Adrenal gland (tissue), 19 donors: ENCODE measurements at places on chromosomes 7 and 10. TPM values are rescaled to one million over a fixed set of nuclear protein-coding genes. Genes with fewer than 3 reads are reported as not detected.

SLIT1 gene
- total RNA-seq = 0.17 TPM

- peaks cover 34% of the 10 kb centered on the region for H3K4me1 ChIP-seq
- no peaks in the 10 kb centered on the region for H3K27me3 ChIP-seq
- H3K36me3 ChIP-seq = no peaks in the 10 kb centered on the region
- DNase-seq = no peak
- H3K4me3 ChIP-seq = no peak overlapping the region
Measured at GRCh38 chr7:17520941-17521340, 222.5 kb downstream of the AHR start.

DNA sequence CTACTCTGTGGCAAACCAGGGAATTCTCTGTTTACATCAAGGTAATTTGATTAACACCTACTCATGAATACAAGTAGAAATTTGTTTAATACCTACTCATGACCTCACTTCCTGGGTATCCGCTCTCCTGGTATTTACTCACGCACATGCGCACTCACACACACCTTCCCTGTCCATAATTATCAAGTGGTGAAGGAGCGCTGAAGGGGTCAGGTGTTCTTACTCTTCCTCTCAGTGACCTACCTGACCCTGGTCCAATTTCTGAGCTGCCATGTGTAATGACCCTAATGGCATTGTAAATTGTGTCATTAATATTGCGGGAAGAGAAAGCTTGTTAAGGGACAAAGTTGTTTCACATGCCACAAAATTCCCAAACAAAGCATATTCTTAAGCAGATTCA, 41.3 kb upstream of the TRIL start:
- H3K36me3 ChIP-seq = no peaks in the 10 kb centered on the region
- no peak overlapping the region for H3K27ac ChIP-seq
- no peak overlapping the region for H3K4me3 ChIP-seq

- no peak overlapping the region for H3K27ac ChIP-seq
- no peaks in the 10 kb centered on the region for H3K36me3 ChIP-seq
- H3K4me1 ChIP-seq = no peaks in the 10 kb centered on the region
- no peak overlapping the region for H3K4me3 ChIP-seq
Measured at GRCh38 chr7:130662426-130662825, 6.1 kb downstream of the COPG2 start.

DNA sequence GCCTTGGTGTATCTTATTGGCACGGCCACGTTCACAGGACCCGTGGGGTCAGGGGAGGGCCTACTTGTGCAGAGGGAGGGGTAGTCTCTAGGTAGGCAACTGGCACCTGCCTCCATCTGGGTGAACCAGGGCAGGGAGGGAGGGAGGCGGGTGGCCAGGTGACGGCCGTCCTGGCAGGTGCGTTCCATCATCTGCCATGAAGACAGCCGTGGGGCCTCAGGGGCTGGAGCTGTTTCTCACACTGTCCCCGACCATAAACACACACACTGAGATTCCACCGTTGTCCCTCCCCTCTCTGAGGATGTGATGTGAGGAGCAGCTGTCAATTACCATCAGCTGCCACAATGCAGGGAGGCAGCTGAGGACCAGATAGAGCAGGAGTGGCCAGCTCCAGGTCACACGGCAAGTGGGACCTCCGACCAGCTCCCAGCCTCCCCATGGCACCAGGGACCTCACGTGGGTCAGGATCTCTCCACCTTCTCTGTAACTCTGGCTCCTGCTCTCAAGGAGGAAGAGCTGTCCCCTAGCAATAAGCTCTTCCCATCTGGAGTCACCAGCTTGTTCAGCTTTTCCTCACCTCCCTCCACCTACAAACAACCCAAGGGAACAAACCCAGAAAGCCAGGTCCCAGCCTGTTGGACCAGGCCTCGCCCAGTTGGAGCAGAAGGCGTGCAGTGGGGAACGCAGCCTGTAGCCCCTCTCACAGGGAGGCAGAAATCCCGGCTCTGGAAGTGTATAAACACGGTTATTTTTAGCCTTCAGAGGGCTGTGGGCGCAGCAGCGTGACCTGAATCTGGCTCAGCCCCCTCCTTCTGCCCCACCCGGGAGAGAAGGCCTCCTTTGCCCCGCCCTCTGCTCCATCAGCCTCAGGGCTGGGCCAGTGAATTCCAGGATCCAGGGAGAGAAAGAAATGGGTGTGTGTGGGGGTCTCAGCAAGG, 33.1 kb downstream of the ZMIZ1 start:
- H3K27ac ChIP-seq = peak overlapping the region; percentile 1
- peaks cover 91% of the 10 kb centered on the region for H3K4me1 ChIP-seq
- H3K36me3 ChIP-seq = no peaks in the 10 kb centered on the region
- peak; percentile 66 for DNase-seq
- H3K27me3 ChIP-seq = no peaks in the 10 kb centered on the region

- no peak overlapping the region for H3K4me3 ChIP-seq
- no peak overlapping the region for H3K27ac ChIP-seq
- DNase-seq = no peak
Measured at GRCh38 chr7:11707606-11708193, 124.3 kb downstream of the THSD7A start.

NPC1L1 gene
- total RNA-seq = 0.07 TPM

GRCh38 chr10:26215935-26216584, 514 bp upstream of the GAD2 start:
- peaks cover 5% of the 10 kb centered on the region for H3K4me1 ChIP-seq
- H3K27me3 ChIP-seq = peaks cover 89% of the 10 kb centered on the region
- H3K4me3 ChIP-seq = no peak overlapping the region

- no peak overlapping the region for H3K4me3 ChIP-seq
- DNase-seq = no peak
- no peaks in the 10 kb centered on the region for H3K4me1 ChIP-seq
- peaks cover 6% of the 10 kb centered on the region for H3K27me3 ChIP-seq
- no peaks in the 10 kb centered on the region for H3K36me3 ChIP-seq
Measured at GRCh38 chr10:9227679-9228365, 1173.3 kb downstream of the GATA3 start.

GRCh38 chr7:91397096-91397495, 132.9 kb downstream of the FZD1 start:
- H3K36me3 ChIP-seq = no peaks in the 10 kb centered on the region
- no peak overlapping the region for H3K4me3 ChIP-seq
- H3K27me3 ChIP-seq = no peaks in the 10 kb centered on the region
- H3K27ac ChIP-seq = no peak overlapping the region
- no peaks in the 10 kb centered on the region for H3K4me1 ChIP-seq

- no peaks in the 10 kb centered on the region for H3K27me3 ChIP-seq
- no peaks in the 10 kb centered on the region for H3K36me3 ChIP-seq
- H3K4me1 ChIP-seq = no peaks in the 10 kb centered on the region
- no peak for DNase-seq
Measured at GRCh38 chr7:6290319-6290741, 17.9 kb upstream of the CYTH3 start.

GRCh38 chr7:44084701-44085100, 2.4 kb upstream of the POLM start:
- H3K4me3 ChIP-seq = no peak overlapping the region
- DNase-seq = no peak
- H3K27me3 ChIP-seq = no peaks in the 10 kb centered on the region
- H3K36me3 ChIP-seq = peaks cover 10% of the 10 kb centered on the region
- no peak overlapping the region for H3K27ac ChIP-seq

GIMAP1 gene
- total RNA-seq = 11.2 TPM

BTBD16 gene
- total RNA-seq = 0.24 TPM

- no peaks in the 10 kb centered on the region for H3K27me3 ChIP-seq
- no peak overlapping the region for H3K4me3 ChIP-seq
- no peak for DNase-seq
- no peaks in the 10 kb centered on the region for H3K4me1 ChIP-seq
- H3K27ac ChIP-seq = no peak overlapping the region
Measured at GRCh38 chr7:111205251-111205650, 114.3 kb downstream of the LRRN3 start.

GRCh38 chr7:27863880-27864279, 123.9 kb downstream of the TAX1BP1 start:
- peak; percentile 95 for DNase-seq
- H3K27me3 ChIP-seq = no peaks in the 10 kb centered on the region
- H3K4me3 ChIP-seq = no peak overlapping the region
- H3K4me1 ChIP-seq = peaks cover 14% of the 10 kb centered on the region
- H3K27ac ChIP-seq = peak overlapping the region; percentile 91

CDK5 gene
- total RNA-seq = 17.4 TPM

GRCh38 chr7:135648235-135648634, 14.1 kb upstream of the STMP1 start:
- no peaks in the 10 kb centered on the region for H3K36me3 ChIP-seq
- H3K27me3 ChIP-seq = no peaks in the 10 kb centered on the region
- H3K27ac ChIP-seq = no peak overlapping the region
- no peaks in the 10 kb centered on the region for H3K4me1 ChIP-seq
- no peak for DNase-seq

DNA sequence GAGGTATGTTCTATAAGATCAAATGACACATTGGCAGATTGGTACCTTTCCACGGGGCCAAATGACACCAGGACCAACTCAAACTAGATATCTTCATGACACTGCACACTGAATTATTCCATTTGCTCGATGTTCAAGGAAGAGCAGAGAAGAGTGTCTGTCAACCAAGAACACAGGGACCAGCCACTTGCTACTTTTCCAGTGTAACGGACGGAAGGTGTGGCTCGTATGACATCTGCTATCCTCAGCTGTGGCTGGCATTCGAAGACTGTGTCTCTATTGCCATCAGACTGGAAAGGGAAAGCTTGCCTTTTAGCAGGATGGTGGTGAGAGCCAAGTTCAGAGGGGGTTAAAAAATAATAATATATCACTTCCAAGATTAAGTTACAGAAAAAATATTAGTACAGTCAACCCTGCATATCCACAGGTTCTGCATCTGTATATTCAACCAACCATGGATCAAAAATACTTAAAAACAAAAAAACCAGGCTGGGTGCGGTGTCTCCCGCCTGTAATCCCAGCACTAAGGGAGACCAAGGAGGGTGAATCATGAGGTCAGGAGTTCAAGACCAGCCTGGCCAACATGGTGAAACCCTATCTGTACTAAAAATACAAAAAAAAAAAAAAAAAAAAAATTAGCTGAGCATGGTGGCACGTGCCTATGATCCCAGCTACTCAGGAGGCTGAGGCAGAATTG, 237.1 kb downstream of the PRPF18 start:
- H3K4me3 ChIP-seq = no peak overlapping the region
- no peak overlapping the region for H3K27ac ChIP-seq
- no peaks in the 10 kb centered on the region for H3K27me3 ChIP-seq
- H3K4me1 ChIP-seq = no peaks in the 10 kb centered on the region
- no peak for DNase-seq
- no peaks in the 10 kb centered on the region for H3K36me3 ChIP-seq

FZD8 gene
- total RNA-seq = 5.9 TPM

DNA sequence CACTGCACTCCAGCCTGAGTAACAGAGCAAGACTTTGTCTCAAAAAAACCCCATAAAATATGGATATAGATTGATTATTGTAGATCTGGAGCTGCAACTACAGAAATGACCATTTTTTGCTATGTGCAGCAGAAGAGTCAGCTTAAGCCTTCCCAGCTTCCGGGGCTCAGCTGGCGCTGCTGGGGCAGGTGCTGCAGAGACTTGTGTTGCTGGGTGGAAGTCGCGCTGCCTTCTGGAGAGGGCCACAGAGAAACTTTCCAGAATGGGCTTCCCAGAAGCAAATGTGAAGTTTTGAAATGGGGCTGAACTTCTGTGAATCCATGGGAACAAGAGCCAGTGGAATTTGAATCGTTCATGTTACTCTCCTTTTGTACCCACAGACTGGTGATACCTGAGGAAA, 37.3 kb upstream of the RSBN1L start:
- H3K4me1 ChIP-seq = peaks cover 4% of the 10 kb centered on the region
- H3K27ac ChIP-seq = no peak overlapping the region
- no peaks in the 10 kb centered on the region for H3K27me3 ChIP-seq
- no peak overlapping the region for H3K4me3 ChIP-seq
- peaks cover 21% of the 10 kb centered on the region for H3K36me3 ChIP-seq

- H3K4me1 ChIP-seq = no peaks in the 10 kb centered on the region
- DNase-seq = no peak
- H3K36me3 ChIP-seq = no peaks in the 10 kb centered on the region
Measured at GRCh38 chr7:50980411-50980810, 197.7 kb upstream of the GRB10 start.

GRCh38 chr10:120422457-120422856, 34.6 kb upstream of the PLPP4 start:
- H3K27ac ChIP-seq = no peak overlapping the region
- no peaks in the 10 kb centered on the region for H3K27me3 ChIP-seq
- DNase-seq = no peak
- H3K4me3 ChIP-seq = no peak overlapping the region

- no peak for DNase-seq
- H3K27me3 ChIP-seq = no peaks in the 10 kb centered on the region
- H3K36me3 ChIP-seq = no peaks in the 10 kb centered on the region
- no peak overlapping the region for H3K4me3 ChIP-seq
- no peak overlapping the region for H3K27ac ChIP-seq
Measured at GRCh38 chr7:85230623-85231022, 43.8 kb upstream of the SEMA3D start.

FAM149B1 gene
- 17.9 TPM for total RNA-seq

ADGRA1 gene
- not detected for total RNA-seq

DOCK1 gene
- total RNA-seq = 29.9 TPM

GRCh38 chr7:70743531-70744325, 388.2 kb upstream of the GALNT17 start:
- H3K4me3 ChIP-seq = no peak overlapping the region
- no peak overlapping the region for H3K27ac ChIP-seq
- DNase-seq = no peak
- no peaks in the 10 kb centered on the region for H3K4me1 ChIP-seq
- no peaks in the 10 kb centered on the region for H3K27me3 ChIP-seq
- no peaks in the 10 kb centered on the region for H3K36me3 ChIP-seq

TMEM72 gene
- not detected for total RNA-seq

GDF2 gene
- not detected for total RNA-seq

DNA sequence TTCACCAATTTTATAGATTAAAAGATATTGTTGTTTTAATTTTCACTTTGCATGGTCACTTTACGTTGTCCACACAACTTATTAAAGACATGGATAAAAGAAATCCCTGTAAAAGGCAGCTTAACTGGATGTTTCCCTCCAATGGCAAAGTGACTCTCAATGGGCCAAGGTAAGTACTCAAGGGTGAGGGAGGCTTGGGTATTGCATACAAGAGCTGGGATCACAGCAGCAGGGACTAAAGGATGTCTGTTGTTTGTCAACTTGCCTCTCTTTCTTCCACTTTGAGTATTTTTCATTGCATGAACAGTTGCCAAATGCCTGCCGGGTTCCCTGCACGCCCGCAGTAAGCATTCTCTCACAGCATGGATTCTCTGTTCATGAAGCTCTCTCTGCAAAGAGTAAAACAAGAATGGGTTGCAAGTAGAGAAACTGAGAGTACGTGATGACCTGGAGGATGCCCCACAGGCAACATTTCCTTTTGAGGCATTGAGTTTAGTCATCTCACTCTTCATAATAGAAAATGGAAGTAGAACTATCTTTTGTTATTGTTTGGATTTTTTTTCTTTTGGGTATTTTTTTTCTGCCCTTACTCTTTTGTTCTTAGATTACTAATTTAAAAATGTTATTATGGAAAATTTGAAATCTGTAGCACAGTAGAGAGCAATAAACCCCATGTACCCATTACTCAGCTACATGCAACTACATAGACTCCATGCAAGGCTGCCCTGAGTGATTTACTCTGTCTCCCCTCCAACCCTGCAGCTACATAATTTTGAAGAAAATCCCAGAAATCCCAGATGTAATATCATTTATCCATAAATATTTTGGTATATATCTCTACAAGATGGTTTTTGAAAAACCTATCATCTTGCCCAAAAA, 26.3 kb downstream of the GPR141 start:
- no peaks in the 10 kb centered on the region for H3K36me3 ChIP-seq
- H3K4me1 ChIP-seq = no peaks in the 10 kb centered on the region
- no peaks in the 10 kb centered on the region for H3K27me3 ChIP-seq
- H3K27ac ChIP-seq = no peak overlapping the region
- no peak overlapping the region for H3K4me3 ChIP-seq
